ENCODE measurements at places on chromosomes 13 and 19.

DNA sequence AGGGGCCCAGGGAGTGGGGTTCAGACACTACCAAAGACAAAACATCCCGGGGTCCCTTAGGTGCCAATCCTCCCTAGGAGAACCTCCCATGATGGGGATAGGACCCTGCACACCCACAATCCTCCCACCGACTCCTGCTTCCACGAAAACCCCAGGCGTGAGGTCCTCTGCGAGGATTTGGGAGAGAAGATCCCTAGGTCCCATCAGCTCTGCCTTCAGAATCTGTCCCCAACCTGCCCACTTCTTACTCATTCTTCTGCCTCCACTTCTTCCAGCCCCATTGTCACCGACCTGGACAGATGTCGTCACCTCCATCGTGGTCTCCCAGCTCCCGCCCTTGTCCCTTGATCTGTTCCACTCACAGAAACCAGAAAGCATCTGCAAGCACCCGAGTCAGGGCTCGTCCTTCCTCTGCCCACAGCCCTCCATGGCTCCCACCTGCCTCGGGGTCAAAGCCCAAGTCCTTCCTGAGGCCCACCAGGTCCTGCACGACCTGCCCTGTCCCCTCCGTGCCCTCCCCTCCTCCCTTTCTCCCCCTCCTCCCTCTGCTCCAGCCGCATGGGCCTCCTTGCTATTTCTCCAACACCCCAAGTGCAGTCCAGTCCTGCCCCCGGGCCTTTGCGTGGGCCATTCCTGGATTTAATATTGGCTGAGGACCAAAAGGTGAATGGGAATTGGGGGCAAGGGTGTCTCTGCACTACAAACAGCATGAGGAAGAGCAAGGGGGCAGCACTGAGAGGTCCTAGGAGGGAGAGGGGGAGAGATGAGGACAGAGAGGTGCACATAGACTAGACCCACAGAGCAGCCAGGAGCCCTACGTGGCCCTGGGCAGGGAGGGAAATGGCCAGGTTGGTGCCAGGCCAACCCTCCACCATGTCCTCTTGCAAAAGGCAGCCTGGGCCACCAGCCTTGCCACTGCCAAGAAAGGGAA is 51.3 kb downstream of the PTPRS start:
- DNase-seq: no peak

DNA sequence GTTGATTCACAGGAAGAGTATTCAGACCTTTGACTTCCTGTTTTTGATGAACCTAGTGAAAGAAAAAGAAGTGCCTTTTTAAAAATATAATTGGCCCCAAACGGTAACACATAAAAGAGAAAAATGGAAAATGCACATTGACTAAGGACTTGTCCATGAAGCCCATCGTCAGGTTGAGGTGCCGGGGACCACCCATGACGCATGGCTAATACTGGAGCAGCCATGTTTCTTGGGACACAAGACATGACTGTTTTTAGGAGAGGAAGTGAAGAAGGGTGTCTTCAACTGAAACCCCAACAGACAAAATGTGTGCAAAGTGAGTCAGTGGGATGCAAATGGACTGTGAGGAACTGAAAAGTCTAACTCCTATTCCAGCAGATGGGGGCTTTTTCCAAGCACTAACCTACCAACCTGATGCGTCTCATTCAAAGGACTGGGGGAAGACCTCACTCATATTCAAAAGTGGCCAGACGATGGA is 459.4 kb downstream of the FOXO1 start:
- DNase-seq: no peak

DNA sequence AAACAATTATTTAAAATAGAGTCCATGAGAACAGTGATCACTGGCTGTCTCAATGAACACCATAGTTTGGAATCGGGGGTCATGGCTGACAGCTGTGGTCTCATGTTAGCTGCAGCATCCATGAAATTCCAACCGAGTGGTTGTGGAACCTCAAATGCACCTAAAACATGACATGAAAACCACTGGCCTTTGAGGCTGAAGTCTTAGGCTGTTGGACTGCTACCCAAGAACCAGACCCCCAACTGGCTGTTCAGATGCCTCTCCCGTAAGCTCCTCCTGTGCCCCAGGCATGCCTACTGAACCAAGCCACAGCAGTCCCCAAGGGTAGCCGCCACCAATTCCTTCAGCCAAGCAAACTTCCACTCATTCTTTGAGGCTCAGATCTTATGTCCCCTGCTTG is 50.5 kb downstream of the ATP7B start:
- DNase-seq: no peak

DNA sequence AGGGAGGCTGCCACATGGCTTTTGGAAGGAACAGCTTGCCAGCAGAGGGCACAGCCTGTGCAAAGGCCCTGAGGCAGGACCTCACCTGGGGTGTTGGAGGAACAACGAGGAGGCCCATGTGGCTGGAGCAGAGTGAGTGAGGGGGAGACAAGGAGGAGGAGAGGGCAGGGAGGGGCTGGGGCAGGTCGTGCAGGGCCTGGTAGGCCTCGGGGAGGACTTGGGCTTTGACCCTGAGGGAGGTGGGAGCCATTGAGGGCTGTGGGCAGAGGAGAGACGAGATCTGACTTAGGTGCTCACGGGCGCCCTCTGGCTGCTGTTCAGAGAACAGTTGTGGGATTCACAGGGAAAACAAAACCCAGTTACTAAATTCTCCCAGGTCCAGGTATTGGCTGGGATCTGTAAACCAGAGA is 25.2 kb downstream of the ZNRF4 start:
- peak; percentile 80 for DNase-seq

DNA sequence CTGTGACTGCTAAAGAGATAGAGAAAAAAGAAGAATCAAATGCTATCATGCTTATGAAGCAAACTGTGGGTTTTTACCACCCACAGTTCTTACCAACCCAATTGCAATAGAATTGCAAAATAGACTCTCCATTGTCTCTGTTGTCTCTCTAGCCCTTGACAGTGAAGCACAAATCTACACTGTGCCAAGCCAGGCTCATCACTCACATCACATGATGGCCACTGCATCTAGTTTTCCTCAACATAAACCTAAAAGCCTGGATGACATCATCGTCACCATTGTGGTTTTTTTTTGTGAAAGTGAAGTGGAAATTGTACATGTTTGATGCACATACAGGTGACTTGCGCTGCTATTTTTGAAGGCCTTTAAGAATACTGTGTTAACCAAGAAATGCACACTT is 56.1 kb downstream of the KL start:
- no peak for DNase-seq

GRCh38 chr13:44415815-44416214 is 42.2 kb downstream of the SERP2 start:
- no peak for DNase-seq

- DNase-seq: no peak
Observed at GRCh38 chr13:50303963-50304721, 288.9 kb downstream of the KCNRG start.

GRCh38 chr19:48752496-48753365 is at the start of gene FUT1:
Gene FUT1 (minus strand): TSS chr19:48752641. CDS start chr19:48751281, 1,360 bp downstream.
- peak; percentile 69 for DNase-seq

GRCh38 chr13:54368387-54368786 is 1339.8 kb downstream of the OLFM4 start:
- DNase-seq: no peak

- no peak for DNase-seq
Observed at GRCh38 chr13:105641121-105641520, 894.3 kb downstream of the EFNB2 start.

DNA sequence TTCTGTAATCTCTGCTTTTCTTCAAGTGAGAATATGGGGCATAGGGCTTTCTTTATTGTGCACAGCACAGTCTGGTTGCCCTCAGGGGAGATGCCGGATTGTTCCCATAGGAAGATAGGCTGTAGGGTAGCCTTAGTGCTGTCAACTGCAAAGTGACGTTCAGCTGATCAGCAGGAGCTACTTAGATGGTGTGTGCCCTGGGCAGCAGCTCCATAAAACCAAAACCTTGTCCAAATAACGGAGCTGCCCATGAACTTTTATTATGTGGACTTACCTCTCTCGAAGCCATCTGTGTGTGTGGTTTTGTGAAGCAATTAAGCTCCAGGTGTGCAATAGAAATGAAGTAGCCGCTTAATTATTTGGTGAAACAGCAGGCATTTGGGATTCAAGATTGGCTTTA is 120.0 kb upstream of the RNF113B start:
- DNase-seq: no peak

DNA sequence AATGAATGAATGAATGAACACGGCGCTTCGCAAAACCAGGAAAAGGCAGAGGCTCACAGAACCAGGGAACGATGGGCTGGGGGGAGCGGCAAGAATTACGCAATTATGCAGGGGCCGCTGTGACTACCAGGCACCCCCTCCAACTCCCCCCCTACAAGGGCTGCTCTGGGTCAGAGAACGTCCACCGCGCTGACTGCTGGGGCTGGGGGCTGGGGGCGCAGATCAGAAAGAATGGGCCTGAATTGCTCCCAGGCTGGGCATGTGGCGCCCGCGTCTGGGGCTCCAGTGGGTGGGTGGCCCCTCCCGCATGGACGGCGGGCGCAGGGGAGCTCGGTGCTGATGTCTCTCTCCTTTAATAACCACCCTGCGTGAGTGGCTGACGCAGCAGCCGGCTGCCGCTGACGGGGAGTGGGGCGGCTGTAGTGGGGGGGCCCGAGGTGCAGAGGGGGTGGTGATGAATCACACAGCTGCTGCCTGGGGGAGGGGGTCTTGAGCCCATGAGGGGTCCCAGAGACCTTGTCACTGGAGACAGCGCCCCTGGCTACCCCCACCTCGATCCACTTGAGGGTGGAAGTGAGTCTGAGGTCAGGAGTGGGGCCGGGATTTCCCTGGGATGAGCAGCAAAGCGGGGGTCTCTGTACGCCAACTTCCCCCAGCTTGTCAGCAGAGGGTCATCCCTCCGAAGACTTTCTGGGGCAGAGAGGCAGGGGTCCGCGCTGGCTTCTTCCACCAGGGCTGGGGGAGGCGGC is 1.5 kb upstream of the CIRBP start:
- no peak for DNase-seq

- no peak for DNase-seq
Observed at GRCh38 chr13:23367907-23368306, 65.6 kb downstream of the SACS start.

- DNase-seq: no peak
Observed at GRCh38 chr13:41582027-41582463, 124.7 kb downstream of the RGCC start.

DNA sequence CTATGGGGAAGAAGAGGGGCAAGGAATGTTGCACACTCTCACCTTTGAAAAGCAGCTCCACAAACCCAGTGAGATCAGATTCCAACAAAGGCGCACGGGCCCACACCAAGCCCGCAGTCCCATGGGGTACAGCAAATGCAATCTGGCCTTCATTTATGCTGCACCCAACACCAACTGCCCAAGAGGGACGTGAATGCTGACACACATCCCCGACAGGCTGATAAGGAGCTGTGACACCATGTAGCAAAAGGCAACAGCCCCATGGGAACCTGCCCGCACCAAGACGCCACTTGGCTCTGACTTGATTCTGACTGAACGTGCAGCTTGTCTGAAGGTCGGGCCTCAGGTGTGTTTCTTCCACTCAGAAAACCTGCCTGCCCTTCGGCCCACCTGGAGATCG is 17.3 kb downstream of the REXO1 start:
- DNase-seq: no peak

DNA sequence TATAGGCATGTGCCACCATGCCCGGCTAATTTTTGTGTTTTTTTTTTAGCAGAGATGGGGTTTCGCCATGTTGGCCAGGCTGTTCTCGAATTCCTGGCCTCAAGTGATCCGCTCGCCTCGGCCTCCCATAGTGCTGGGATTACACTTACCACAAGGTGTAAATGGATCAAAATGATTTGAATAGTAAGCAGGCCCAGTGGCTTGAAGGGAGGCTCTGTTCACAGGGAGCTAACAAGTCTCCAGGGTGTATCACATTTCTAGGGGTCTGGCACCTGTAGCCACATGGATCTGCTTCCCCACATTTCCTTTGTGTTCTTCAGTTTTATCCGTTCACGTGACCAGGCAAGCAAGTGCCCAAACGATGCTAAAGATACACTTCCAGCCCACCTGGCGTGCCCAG is 13.5 kb upstream of the CNFN start:
- DNase-seq: no peak
